Activated naive CD4-positive, alpha-beta T cell treated with anti-CD3 and anti-CD28 coated beads, Interleukin-2, amount 10 ng/mL, durations not matched to agents 7 days and 5 days (primary cell): ENCODE measurements at places on chromosomes 2 and 18.

DNA sequence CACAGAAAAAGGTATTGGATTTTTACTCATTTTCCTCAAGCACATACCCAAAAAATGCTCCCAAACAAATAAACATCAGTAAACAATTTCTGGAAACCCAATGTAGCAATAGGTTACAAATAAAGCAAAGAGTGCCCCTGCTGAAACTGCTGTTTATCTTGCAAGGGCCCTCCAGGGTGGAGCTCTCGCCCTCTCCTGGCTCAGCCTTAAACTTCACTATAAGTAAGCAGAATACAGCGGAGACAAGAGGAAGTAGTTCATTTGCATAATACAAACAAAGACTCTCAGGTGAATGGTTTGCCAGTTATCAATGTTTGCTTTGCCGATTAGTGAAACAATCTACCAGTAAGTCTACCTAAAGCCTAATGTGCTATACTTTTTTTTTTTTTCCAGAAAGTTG lies 437.6 kb downstream of the DLGAP1 start:
- no peak for DNase-seq

DNA sequence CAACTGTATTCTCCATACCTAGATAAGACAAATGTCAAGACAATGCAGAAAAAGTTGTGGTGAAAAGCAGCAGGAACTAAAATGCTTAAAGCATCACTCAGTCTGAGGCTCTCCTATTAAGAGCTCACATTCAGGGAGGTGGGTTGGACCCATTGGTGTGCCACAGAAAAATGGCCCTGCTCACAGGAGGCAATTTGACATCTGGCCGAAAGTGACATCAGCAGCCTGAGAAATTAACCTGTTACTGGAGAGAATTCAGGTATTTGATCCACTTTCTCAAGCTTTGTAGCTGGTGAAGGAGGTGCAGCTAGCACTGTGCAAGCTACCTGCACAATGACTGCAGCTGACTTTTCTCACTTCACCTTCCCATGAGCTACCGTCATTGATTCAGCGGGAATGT lies 86.0 kb downstream of the TMEM247 start:
- DNase-seq, result no peak

- DNase-seq, result no peak
Observed at GRCh38 chr2:83058683-83059082, 1400.4 kb downstream of the SUCLG1 start.

DNA sequence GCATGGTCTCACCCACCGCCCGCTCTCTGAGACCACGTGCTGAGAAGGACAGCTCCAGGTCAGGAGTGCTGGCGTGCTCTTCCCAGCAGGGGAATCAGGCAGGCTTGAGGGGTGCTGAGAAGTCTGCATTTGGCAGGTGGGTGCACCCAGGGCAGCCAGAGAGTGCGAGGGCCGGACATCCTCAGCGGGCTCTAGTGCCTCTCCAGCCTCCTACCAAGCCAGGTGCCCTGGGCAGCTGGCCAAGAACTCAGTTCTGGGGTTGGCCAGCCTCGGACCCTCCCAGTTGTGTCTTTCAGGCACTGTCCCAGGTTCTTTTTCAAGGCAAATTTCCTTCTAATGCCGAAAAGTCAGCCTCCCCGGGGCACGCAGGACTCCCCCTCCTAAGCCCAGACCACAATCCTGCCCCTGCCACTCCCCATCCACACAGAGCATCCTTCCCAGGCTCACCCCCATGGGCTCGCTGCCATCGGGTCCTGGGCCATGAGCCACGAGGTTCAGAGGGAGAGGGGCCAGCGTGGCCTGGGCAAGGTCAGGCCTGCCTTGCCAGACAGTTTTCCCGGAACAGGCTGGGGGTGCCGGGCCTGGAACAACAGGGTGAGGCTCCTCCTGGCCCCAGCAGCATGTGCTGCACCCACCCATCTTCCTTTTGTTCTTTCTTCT lies 52.2 kb upstream of the GPC1 start:
- DNase-seq, result no peak

DNA sequence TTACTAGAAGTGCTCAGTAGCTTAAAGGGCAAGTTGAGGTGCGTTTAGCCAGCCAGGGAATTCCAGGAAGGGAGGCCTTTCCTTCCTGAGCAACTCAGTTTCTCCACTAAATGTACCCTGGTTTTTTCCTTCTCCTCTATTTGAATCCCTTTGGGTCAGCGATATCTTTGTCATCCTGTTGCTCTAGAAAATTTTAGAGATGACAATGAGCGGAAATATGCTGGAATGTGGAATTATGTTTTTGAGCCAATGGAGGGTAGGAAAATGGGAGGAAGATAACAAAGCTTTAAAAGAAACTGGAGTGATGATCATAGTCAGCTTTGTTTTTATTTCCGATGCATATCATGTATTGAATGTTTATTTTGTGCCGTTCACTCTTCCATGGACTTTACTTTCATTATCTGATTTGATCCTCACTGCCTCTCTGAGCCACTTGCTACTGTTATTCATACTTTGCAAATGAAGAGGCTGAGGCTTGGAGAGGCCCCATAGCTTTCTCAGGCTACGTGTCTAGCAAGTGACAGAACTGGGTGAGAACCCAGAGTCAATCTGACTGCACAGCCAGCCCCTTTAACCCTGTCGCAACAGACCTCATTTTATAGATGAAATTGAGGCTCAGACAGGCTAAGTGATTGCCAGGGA lies 67.3 kb downstream of the NTSR2 start:
- DNase-seq, result no peak

GRCh38 chr2:10665833-10666232 lies 23.9 kb downstream of the NOL10 start:
- DNase-seq, result no peak

DNA sequence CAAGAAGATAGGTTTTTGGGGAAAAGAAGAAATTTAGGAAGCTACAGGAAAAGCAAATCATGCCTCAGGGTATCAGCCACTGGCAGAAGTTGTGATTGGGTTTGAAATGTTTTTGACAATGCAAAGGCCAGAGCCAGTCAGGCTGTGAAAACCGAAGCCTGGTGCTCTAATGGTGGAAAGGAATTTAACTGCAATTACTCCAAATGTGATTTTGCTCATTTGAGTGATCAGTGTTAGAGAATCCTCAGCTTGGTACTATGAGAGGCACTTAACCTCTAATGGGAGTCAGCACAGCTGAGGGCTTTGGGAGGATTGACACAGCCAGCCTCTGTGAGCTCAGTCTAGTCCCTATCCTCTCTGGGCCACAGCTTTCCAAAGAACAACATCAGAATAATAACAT lies 176.5 kb downstream of the LRRTM1 start:
- no peak for DNase-seq

DNA sequence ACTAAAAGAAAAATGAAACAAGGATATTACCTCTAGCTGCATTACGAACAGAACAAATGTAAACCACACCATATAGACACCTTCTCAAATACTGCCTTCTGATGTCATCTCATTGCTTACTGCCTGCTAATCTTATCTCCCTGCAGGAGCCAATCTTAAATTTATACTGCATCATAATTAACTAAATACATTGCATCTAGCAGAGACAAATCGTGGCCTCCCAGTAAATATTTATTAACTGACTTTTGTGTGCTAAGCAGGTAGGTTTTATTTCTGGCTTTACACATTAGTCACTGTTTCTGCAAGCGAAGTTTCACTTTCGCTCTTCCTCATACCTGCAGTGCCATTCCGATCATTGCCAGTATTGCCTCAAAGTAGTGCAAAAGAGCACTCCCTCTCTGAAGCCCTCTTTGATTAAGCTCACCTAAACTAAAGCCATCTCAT lies 67.5 kb downstream of the SPATS2L start:
- DNase-seq, result peak; percentile 58

DNA sequence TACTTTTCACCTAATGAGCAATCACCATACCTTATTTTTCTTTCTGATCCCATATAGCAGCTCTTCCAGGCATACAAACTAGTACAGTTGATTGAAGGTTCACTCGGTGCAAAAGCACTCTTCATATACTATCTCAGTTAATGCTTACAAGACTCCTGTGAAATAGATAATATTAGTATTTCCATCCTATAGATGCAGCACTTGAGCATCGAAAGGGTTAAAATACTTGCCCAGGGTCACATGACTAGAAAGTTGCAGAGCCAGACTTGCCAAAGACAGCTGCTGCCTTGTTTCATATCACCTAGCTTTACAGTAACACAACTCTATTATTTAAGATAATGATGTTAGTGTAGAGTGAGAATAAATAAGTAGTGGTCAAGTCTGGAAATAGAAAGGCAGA lies 466.0 kb upstream of the TNP1 start:
- no peak for DNase-seq

DNA sequence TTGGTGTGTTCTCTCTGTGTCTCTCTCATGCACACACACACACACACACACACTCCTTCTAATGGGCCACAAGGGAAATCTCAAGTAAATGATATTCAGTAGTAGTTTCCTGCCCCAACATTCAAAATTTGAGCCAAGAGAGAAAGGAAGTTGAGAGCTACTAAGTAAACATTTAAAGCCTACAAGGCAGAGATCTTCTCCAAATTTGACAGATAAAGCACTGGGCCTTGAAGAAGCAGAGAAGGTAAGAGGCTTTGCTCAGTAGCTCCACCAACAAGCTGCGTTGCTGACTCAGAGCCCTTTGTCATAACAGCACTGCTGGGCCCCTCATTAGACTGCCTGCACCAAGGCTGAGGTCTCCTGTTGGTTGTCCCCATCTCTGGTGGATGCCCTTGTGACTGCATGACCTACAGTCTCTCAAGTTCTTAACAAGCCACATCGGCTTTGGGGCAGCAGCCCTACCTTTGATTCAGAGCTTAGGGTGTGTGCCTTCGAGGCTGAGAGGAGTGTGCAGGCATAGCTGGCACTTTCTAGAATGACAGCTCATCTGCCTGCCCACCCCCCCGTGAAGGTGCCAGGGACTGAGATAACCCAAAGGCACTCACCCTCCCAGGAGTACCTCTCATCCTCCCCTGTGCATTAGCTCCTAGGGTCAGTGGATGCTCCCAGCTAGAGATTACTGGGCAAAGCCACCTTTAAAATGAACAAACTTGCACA lies 32.3 kb upstream of the NEB start:
- DNase-seq, result no peak

- no peak for DNase-seq
Observed at GRCh38 chr2:52934323-52934898, 833.2 kb upstream of the CHAC2 start.

- no peak for DNase-seq
Observed at GRCh38 chr2:234705108-234705507, 208.2 kb upstream of the ARL4C start.

DNA sequence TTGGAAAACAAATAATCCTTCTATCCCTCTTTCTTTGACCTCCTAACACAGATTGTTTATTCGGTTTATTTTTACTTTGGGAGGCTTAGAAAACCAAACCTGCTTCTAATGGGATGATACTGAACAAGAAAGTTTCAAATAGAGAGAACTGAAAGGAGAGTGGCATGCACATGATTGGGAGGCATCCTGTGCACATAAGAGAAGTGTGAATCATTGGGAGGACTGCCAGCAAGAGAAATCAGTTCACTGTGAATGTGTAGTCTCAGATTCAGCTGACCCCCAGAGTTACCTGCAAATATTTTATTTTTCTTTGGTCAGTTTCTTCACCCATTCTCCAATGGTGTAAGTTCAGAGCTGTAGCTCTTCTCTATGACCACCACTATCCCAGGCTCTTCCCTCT lies 1363.2 kb upstream of the ACVR2A start:
- no peak for DNase-seq

DNA sequence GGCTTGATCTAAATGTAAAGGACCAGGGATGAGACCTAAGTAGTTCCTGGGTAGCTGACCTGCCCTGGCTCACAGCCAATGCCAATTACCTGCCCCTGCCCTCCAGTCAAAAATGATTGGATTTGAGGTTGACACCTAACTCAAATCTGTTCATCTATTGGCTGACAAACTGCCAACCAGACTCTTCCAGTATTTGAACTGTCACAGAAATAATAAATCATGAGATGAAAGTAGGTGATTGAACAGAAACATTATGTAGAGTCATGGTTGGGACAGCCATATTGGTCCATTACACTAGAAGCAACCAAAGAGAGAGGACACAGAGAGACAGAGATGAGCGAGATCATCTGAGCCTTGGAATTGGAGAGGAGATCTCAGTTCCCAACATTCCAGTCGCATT lies 109.1 kb downstream of the ATL2 start:
- no peak for DNase-seq

DNA sequence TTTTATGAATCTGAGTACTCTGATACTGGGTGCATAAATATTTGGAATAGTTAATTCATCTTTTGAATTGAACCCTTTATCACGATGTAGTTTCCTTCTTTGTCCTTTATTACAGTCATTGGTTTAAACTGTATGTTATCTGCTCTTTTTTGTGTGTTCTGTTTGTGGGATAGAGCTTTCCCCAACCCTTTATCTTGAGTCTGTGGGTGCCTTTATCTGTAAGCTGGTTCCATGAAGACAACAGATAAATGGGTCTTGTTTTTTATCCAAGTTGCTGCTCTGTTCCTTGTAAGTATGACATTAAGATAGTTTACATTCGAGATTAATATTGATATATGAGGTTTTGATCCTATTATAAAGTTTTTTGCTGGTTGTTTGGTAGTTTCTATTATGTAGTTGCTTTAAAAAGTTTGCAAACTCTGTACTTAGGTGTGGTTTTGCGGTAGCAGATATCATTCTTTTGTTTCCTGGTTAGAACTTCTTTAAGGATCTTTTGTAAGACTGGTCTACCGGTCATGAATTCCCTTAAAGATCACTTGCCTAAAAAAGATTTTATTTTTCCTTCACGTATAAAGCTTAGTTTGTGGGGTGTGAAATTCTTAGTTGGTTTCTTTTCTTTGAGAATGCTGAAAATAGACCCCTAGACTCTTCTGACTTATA lies 1451.3 kb upstream of the SLC39A10 start:
- no peak for DNase-seq

DNA sequence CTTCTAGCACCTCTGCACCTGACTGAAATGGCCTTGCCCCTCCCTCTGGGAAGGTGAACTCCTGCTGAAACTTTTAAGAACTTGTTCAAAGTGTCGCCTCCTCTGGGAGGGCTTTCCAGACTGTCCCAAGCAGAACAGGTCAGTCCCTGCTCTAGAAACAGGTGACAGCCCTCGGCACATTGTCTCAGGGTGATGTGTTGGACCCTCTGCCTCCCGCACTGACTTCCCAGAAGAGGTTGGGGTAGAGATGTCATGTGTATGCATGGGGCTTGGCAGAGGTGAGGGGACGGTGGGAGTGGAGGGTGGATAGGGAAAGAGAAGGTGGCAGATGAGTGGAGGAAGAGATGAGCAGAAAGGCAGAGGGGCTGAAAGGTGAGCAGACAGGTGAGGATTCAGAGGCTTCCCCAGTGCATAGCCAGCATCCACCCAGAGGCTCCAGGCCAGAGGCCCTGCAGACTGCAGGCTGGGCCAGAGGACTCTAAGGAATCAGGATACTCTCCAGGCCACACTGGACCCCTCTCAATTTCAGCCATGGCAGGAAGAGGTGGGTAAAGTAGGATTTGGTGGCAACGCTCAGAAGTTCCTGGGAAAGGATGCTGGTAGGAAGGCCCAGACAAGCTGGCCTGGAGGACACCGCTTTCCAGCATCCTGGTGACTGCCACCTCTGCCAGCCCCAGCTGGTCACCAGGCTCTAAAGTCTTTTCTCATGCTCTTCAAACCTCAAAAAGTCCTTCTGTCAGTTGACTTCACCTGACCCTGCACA lies 24.8 kb upstream of the TNS1 start:
- no peak for DNase-seq

GRCh38 chr2:21276163-21276562 lies 152.4 kb downstream of the TDRD15 start:
- no peak for DNase-seq

- no peak for DNase-seq
Observed at GRCh38 chr2:103153580-103154284, 391.9 kb downstream of the TMEM182 start.

- DNase-seq, result no peak
Observed at GRCh38 chr2:64311948-64312621, 141.9 kb upstream of the LGALSL start.

- DNase-seq, result no peak
Observed at GRCh38 chr2:145108361-145108778, 588.5 kb upstream of the ZEB2 start.
